ENCODE measurements at places on chromosomes 7 and 10.

DNA sequence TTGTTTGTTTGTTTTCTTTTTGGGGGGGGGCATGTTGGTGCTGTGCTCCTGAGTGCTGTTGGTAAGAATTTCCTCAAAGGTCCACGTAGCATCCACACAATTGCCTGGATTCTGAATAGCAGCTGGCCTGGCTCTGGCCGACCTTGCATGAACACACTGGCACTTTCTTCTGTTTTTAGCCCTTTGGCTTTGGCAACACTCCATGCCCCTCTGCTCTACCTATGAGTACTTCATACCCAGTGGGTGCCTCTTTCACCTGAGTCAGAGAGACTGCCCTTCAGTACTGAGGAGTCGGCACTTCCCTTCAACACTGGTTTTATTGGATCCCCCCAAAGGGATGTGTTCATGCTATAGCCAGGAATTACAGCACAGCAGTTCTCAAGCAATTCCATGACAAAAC, 7.2 kb upstream of the NPVF start:
- no peak overlapping the region for H3K27ac ChIP-seq
- no peaks in the 10 kb centered on the region for H3K36me3 ChIP-seq
- H3K4me3 ChIP-seq = no peak overlapping the region
- no peak for DNase-seq

- H3K27me3 ChIP-seq = peaks cover 34% of the 10 kb centered on the region
- H3K36me3 ChIP-seq = no peaks in the 10 kb centered on the region
- H3K4me3 ChIP-seq = no peak overlapping the region
- no peak overlapping the region for H3K27ac ChIP-seq
- H3K4me1 ChIP-seq = no peaks in the 10 kb centered on the region
- peak; percentile 4 for DNase-seq
Measured at GRCh38 chr10:79933961-79934360, 14.9 kb downstream of the SFTPD start.

DNA sequence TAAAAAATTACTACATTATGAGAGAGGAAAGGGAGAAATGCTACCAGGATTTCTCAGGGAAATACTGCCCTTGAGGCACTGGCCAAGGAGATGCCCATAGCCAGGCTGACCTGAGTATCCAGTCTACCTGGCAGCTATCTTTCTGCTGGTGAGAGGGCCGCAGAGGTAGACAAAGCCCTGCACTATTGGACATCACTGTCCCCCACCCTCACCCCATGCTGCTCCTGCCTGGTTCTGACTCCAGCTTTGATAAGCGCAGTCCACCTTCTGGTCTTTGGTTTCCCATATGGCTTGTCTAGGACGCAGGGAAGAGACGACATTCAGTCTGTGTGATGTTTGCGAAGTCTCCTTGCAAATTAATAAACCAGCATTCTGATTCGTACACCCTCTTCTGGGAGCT, 3.7 kb downstream of the ITPRIP start:
- no peak for DNase-seq
- no peak overlapping the region for H3K4me3 ChIP-seq
- peaks cover 70% of the 10 kb centered on the region for H3K4me1 ChIP-seq
- peak overlapping the region; percentile 98 for H3K27ac ChIP-seq
- no peaks in the 10 kb centered on the region for H3K27me3 ChIP-seq

DNA sequence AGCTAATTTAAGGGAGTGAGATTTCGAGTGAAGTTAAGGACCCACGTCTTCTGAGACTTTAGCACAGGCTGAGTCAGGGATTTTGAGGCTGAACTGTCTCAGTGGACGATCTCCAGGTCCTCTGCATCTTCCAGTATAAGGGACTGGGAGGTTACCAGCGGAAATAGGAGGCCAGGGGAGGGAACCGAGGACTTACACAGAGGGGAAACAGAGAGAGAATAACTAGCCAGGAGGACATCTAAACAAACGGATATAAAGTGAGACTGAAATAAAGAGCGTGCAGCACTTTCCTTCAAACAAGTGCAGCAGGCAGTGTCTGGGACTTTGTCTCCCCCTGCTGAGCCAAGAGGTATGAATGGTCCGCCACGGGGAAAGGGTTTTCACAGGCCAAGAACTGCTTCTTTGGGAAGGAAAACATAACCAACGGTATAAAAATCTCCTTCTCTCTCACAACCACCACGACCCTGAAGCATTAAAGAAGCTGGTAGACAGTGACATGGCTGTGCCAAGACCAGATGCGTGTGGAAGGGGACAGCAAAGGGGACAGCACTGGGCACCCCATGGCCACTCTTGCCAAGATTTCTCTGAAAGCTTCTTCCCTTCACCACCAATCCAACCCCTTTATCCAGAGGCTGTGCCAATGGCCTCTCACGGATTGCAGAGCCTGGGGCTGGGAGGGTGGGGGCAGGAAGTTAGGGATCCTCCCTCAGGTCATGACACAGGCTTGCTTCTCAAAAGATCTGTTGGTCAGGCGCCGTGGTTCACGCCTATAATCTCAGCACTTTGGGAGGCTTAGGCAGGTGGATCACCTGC, 72.0 kb downstream of the SLC37A3 start:
- no peak overlapping the region for H3K27ac ChIP-seq
- no peaks in the 10 kb centered on the region for H3K4me1 ChIP-seq
- H3K4me3 ChIP-seq = no peak overlapping the region
- DNase-seq = peak; percentile 52
- no peaks in the 10 kb centered on the region for H3K27me3 ChIP-seq

DNA sequence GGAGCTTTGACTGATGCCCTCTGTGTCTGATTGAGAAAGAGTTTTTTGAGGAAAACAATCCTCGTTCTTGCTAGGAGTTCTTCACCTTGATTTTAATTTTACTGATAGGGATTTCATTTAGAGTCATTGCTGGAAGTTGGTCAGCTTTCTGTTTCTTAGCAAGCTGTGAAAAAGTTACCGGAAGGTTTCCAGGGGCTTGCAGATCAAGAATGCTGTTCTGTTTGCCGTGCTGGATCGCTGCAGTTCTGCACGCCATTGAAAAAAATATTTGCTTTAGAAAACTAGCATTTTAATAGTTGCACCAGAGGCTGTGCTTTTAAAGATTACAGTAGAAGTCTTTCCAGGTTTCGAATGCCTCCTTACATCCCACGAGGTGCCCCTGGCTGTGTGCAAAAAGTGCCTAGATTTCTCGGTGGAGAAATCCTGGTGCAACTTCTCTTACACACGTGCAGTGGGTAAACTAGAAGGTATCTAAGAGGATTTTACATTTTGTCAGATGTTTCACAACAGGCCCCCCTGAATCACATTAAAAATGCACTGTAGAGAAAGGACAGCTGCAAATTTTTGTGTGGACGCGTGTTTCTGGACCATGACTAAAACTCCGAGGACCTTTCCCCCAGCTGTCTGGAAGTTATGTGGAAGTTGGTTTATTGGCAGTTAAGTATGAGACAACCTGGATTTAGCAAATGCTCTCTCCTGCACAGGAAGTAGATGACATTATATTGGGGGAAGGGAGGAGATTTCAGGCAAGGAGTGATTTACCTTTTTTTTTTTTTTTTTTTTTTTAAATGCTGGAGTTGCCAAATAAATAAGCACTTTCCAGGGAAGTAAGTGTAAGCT, 5.8 kb downstream of the TCF7L2 start:
- H3K4me1 ChIP-seq = peaks cover 62% of the 10 kb centered on the region
- peak overlapping the region; percentile 90 for H3K4me3 ChIP-seq
- no peaks in the 10 kb centered on the region for H3K27me3 ChIP-seq
- no peak for DNase-seq
- peaks cover 19% of the 10 kb centered on the region for H3K36me3 ChIP-seq

GRCh38 chr10:124724279-124725027, 19.7 kb downstream of the FAM53B start:
- DNase-seq = no peak
- no peak overlapping the region for H3K4me3 ChIP-seq

DNA sequence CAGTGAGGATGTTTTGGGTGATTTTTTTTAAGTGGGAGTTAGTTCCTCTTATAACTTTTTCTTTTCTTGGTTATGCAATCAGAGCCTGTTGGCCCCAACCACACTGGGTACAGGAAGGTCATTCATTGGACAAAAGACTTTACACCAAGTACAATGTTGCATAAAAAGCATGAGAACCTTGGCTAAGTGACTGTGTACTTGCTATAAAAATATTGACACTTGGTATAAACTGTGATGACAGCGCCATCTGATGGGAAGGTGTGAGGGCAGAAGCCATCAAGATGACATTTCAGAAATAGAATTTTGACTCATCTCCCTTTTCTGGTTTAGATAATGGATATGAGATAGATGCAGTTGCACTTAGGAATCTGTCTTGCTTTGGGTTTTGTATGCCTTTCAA, 126.4 kb upstream of the CCDC6 start:
- H3K4me3 ChIP-seq = no peak overlapping the region
- H3K4me1 ChIP-seq = no peaks in the 10 kb centered on the region
- H3K27ac ChIP-seq = no peak overlapping the region
- no peaks in the 10 kb centered on the region for H3K36me3 ChIP-seq
- H3K27me3 ChIP-seq = 0 out of 2 replicates have a peak, but pooled peaks cover 3% of the 10 kb centered on the region

All from Panc1 (cell line).